ENCODE measurements at places on chromosomes 3 and 15.

DNA sequence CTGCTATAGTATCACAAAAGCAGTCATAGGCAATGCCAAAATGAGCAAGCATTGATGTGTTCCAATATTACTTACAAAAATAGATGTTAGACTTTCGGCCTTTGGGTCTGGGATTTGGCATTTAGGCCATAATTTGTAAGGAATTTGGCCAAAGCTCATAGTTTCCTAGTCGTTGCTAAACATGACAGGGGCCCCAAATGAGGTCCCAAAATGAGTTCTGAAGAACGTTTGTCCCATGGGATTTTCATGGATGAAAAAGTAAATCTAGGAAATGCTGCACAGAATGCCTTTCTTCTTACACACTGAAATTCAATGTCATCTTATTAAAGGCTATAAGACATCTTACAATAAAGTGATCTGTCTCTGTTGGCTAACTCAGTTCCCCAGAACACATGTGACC lies 456.0 kb downstream of the CNTN4 start:
- no peak for DNase-seq

DNA sequence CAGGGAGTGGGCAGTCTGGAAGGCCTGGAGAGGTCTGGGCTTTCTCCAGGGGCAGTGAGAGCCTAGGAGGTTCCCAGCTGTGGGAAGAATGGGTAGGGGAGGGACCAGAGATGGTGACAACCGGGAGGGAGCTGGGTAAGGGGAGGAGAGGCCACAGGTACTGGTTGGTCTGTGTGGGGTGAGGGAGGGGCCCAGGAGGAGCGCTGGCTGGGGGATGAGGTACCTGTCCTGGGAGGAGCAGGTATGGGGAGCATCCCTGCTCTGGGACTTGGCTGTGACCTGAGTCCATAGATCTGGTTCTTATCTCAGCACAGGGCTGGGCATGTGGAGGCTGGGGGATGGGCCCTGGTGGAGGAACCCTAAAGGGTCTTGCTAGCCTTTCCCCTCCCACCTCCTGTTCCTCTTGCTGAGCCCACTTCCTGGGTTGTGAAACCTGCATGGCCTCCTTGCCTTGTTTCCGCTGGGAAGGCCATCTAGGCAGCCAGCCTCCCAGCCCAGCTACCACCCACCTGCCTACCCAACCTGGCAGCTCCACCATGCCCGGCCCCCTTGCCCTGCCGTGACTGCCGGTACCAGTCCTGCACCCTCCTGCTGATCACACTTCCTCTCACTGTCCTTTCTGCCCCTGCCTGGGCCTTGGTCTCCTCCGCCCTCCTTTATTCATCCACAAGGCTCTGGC lies 11.0 kb downstream of the PRKCD start:
- no peak for DNase-seq

- no peak for DNase-seq
Measured at GRCh38 chr15:56281145-56281544, 37.5 kb upstream of the RFX7 start.

- DNase-seq = no peak
Measured at GRCh38 chr15:65020419-65020818, 9.0 kb downstream of the MTFMT start.

DNA sequence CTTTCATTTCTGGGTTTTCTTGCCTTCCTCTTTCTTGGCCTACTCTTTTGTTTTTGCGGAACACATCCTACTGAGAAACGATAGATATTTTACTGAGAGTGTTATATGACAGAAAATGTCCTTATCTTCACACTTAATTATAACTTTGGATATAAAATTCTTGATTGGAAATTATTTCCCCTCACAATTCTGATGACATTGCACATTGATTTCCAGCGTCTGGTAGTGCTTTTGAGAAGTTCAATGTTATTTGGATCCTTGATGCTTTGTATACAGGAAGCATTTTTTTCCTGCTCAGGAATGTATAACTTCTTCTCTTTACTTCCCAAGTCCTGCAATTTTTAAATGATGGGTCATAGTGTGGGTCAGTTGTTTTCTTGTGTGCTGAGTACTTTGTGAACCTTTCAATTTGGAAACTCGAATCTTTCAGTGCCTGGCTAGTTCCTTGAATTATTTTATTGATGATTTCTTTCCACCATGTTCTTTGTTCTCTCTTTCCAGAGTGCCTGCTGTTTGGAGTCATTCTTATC lies 183.9 kb downstream of the PDCD6IP start:
- no peak for DNase-seq

GRCh38 chr3:195110647-195111318 lies 160.2 kb downstream of the XXYLT1 start:
- peak; percentile 43 for DNase-seq

- DNase-seq = no peak
Measured at GRCh38 chr15:40242601-40243000, 3.7 kb downstream of the PAK6 start.

GRCh38 chr3:136276049-136276755 lies 26.1 kb downstream of the PCCB start:
- no peak for DNase-seq

- DNase-seq = no peak
Measured at GRCh38 chr3:157059181-157059580, 100.8 kb downstream of the CCNL1 start.

GRCh38 chr3:128994173-128994512 lies 267 bp upstream of the CFAP92 start:
- DNase-seq = no peak

DNA sequence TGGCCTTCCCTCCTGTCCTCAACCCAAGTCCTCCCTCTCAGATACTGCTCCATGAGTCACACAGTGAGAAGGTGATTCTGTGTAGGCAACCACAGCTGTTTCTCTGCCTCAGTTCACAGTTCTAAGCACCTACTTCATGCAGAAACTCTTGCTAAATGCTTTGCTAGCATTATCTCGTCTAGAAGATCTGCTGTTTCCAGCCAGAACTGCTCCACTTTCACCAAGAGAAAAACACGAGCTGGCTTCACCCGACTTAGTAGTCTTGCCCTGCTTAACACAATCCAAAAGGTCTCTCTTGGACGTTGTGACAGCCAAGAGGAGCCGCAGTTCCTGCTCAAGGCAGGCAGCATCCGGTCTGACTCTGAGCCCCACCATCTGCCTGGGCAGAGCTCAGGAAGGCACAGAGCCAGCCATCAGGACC lies 272.1 kb downstream of the UACA start:
- DNase-seq = no peak

GRCh38 chr3:28521663-28522062 lies 173.0 kb upstream of the AZI2 start:
- no peak for DNase-seq

DNA sequence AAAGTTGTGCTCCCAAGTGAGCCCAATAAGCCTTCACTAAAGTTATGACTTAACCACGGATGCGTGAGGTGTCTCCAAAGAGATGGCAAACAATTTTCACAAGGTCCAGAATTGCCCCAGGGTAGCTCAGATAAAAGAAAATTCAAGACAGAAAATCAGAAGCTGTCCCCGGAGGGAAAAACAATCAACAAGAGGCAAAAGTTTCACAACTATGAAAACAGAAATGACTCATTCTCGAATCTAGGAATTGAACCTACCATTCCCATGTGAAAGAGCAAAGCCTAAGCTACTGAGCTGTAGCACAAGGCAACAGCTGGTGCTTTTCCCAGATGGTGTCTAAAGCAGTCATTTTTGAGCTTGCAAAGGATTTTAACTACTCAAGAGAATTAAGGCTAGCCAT lies 33.5 kb upstream of the MKRN3 start:
- DNase-seq = peak; percentile 71

DNA sequence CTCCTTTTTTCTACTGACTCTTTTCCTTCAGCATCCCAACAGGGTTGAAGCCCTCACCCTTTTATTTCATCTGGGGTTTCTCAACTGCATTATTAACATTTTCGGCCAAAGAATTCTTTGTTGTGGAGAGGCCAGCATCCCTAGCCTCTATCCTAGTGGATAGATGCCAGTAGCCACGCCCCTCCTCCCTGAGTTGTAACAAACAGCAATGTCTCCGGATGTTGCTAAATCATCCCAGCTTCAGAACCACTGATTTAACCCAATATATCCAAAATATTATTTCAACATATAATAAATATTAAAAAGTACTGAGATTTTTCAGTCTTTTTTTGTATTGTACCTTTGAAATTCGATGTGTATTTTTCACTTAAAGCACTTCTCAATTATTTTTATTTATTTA lies 2.0 kb upstream of the RNF111 start:
- DNase-seq = no peak

DNA sequence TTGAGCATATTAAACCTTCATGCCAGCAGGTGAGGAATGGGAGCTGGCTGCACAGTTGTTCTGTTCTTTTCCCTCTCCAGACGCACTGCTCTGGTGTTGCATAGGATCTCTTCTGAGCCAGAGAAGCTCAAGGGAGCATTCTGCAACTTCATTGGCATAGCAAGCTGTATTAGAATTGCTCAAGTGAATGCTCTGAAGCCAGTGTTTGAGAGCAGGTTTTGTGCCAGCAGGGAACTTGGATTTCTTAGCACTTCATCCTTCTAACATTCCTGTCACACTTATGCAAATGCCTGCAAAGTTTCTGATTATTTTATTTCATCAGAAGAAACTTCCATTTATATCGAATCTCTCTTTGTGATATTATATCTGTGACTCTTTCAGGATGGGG lies 366.6 kb downstream of the AGBL1 start:
- peak; percentile 26 for DNase-seq

GRCh38 chr15:87907676-87908446 lies 348.7 kb downstream of the NTRK3 start:
- DNase-seq = peak; percentile 12

DNA sequence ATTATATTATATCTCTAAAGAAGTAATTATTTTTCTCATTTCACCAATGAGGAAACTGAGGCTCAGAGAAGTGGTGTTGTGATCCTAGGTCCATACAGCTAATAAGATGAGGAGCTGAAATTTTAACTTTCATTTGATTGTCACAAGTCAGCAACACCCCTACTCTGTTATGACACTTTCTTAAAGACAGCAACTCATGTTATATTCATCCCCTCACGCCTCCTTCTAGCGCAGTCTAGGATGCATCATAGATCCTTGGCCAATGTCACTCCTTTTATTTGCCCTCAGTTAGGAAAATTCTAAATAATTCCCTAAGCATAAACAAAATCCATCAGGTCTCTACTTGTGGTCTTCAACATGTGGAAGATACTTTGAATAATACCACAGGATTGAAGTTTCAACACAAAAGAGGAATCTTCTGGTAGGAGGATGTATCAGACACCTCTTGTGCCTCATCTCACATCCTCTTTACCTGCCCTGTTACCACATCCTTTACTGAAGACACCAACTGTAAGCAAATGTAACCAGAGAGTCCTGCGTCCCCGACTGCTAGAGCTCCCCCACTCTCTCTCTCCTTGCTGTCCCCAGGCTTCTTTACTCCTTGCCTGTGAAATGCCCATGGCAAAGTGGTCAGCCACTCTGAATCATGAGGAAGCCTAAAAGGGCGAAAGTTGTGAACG lies 53.7 kb downstream of the TRIM42 start:
- DNase-seq = no peak

- no peak for DNase-seq
Measured at GRCh38 chr3:177692304-177692975, 495.2 kb upstream of the TBL1XR1 start.

DNA sequence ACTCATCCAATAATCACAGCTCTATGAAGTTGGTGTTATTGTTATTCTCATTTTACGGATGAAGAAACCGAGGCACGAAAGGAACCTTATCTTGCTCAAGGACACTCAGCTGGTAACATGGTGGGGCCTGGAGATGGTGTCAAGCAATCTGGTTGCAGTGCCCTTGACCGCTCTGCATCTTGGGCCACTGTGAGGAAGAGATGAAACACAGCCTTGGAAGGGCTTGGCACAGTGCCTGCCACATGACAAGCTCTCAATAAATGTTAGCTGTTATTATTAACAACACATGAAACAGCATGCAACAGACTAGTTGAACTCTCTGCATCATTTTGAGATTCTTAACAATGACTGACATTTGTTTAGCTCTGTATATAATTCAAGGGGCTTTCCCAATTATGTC lies 10.1 kb upstream of the ITGA11 start:
- no peak for DNase-seq

- no peak for DNase-seq
Measured at GRCh38 chr3:29137601-29138000, 143.3 kb upstream of the RBMS3 start.

GRCh38 chr15:82133251-82133650 lies 87.4 kb upstream of the MEX3B start:
- no peak for DNase-seq

DNA sequence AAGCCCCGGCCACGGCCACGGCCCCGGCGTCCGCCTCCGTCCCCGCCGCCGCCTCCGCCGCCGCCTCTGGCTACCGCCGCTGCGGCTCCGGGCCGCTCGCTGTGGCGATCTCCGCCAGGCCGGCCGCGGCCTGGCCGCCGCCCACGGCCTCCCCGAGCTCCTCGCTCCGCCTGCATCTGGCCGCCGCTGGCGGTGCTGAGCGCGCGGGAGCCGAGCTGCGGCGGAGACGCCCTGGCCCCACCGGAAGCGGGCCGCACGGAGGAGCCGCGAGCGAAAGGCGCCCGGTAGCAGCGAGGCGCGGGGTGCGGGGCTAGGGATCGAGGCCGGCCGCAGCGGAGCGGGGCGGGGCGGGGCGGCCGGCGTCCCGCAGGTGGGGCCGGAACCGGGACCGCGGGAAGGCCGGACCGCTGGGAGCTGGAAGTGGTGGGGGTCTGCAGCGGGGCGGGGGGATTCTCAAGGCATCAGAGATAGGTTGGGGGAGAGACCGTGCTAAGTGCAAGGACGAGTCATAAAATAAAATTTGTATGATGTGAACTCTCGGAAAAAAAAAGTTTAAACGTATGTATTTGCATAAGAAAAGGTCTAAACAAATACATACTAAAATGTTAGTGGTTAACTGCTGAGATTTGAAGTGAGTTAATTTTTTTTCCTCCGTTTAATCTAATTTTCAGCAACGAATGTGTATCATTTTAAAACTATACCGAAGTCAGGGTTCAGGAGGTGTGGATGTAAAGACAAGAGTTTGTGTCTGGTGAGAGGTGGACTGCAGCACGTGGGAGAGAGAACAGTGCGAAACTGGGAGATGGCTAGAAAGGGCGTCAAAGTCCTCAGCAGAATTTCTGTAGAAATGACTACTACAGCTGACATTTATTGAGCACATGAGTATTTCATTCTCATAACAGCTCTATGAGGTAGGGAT lies at the start of gene AVEN:
Gene AVEN (minus strand): TSS at position 334 of the 919 bp plus-strand sequence. CDS start 158 bp downstream, at position 176.
- DNase-seq = peak; percentile 32

DNA sequence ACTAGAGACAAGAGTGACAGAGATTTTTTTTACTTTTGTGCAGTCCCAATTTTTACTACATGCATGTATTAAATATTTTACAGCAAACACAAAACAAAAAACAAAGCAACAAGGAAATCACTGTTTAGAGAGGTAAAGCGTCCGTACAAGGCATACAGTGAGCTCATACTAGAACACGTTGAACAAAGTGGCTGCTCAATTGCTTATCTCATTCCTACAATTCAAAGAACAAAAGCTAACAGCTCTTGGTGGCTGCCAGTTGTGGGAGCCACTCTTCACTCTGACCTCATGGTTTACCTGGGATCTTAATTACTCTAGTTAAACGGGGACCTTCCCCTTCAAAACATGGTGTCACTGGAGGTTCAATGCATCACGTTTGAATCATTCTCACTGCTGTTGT lies 7.6 kb upstream of the ARHGEF26 start:
- DNase-seq = no peak

GRCh38 chr3:47850564-47851410 lies 47.8 kb downstream of the DHX30 start:
- no peak for DNase-seq

All from pons (tissue), 1 donor.